ENCODE measurements at places on chromosomes 1 and 21. TPM values are rescaled to one million over a fixed set of nuclear protein-coding genes. Genes with fewer than 3 reads are reported as not detected.

The PCAT6 gene
- total RNA-seq = 6.4 TPM

The NDUFS5 gene
- 376 TPM for total RNA-seq

The PER3 gene
- 9.3 TPM for total RNA-seq

The PLA2G2D gene
- total RNA-seq = not detected

The DTL gene
- 70.1 TPM for total RNA-seq

The ACTN2 gene
- total RNA-seq = 2.3 TPM

The PWP2 gene
- total RNA-seq = 6.0 TPM

The OR14I1 gene
- not detected for total RNA-seq

- H3K4me3 ChIP-seq = peak overlapping the region; percentile 21
- DNase-seq = peak; percentile 51
- no peaks in the 10 kb centered on the region for H3K27me3 ChIP-seq
- 0 out of 2 replicates have a peak, but pooled peaks cover 7% of the 10 kb centered on the region for H3K36me3 ChIP-seq
- H3K4me1 ChIP-seq = peaks cover 2% of the 10 kb centered on the region
- H3K27ac ChIP-seq = no peak overlapping the region
Measured at GRCh38 chr1:62142496-62142895, 52.2 kb upstream of the L1TD1 start.

GRCh38 chr1:114468047-114468446, 43.0 kb downstream of the TRIM33 start:
- no peak overlapping the region for H3K4me3 ChIP-seq
- no peak for DNase-seq
- H3K27me3 ChIP-seq = no peaks in the 10 kb centered on the region
- no peaks in the 10 kb centered on the region for H3K4me1 ChIP-seq
- H3K36me3 ChIP-seq = peaks cover 5% of the 10 kb centered on the region

DNA sequence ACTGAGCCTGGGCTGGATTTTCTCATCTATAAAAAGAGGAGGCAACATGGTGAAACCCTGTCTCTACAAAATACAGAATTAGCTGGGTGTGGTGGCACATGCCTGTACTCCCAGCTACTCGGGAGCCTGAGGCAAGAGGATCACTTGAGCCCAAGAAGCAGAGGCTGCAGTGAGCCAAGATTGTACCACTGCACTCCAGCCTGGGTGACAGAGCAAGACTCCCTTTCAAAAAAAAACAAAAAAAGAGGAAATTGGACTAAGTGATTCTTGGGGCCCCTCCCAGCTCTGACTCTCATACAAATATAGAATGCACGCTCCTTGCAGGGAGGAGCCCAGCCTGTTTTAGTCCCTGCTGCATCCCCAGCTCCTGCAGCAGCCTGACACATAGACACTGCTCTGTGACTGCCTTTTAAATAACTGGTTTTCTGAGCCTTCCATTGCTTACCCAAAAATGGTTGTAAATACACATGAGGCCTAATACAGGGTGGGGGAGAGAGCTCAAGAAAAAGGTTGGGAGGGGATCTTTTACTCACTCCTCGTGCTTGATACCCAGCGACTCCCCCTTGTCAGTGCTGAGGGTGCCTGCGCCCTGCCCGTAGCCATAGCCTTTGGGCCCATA, 17.2 kb downstream of the CSRP1 start:
- H3K36me3 ChIP-seq = no peaks in the 10 kb centered on the region
- H3K27me3 ChIP-seq = no peaks in the 10 kb centered on the region
- no peak for DNase-seq
- H3K27ac ChIP-seq = no peak overlapping the region
- H3K4me1 ChIP-seq = no peaks in the 10 kb centered on the region

DNA sequence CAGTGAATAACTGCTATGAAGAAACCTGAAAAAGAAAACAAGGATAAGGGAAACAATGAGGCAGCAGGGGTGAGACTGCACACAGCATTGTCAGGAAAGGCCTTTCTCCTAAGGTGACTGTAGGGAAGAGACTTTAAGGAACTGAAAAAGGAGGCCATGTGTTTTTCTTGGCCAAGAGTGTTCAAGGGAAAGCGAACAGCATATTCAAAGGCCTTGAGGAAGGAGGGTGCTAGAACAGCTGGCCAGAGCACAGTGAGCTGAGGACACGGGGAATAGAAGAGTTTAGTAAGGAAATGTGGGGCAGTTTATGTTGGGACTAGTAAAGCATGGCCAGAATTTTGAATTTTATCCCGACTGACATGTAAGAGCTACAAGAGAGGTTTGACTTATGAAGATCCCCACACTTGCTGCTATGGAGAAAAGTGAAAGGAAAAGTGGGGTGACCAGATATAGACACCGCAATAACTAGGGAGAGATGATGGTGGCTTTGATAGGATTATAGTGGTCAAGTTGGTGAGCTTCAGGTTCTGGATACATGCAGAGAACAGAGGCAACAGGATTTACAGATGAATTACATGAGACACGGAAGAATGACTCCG, 1.4 kb downstream of the RWDD2B start:
- no peaks in the 10 kb centered on the region for H3K27me3 ChIP-seq
- 0 out of 2 replicates have a peak, but pooled peaks cover under 1% of the 10 kb centered on the region for H3K36me3 ChIP-seq
- H3K4me1 ChIP-seq = no peaks in the 10 kb centered on the region
- no peak for DNase-seq
- peak overlapping the region; percentile 79 for H3K4me3 ChIP-seq
- H3K27ac ChIP-seq = no peak overlapping the region

- H3K4me1 ChIP-seq = 0 out of 2 replicates have a peak, but pooled peaks cover 7% of the 10 kb centered on the region
- no peak overlapping the region for H3K4me3 ChIP-seq
- H3K27ac ChIP-seq = no peak overlapping the region
- no peaks in the 10 kb centered on the region for H3K27me3 ChIP-seq
- DNase-seq = no peak
Measured at GRCh38 chr1:156198831-156199349, 5.0 kb downstream of the SLC25A44 start.

- no peak for DNase-seq
- H3K27ac ChIP-seq = no peak overlapping the region
- H3K4me1 ChIP-seq = no peaks in the 10 kb centered on the region
Measured at GRCh38 chr1:91885213-91885715, 687 bp downstream of the TGFBR3 start.

DNA sequence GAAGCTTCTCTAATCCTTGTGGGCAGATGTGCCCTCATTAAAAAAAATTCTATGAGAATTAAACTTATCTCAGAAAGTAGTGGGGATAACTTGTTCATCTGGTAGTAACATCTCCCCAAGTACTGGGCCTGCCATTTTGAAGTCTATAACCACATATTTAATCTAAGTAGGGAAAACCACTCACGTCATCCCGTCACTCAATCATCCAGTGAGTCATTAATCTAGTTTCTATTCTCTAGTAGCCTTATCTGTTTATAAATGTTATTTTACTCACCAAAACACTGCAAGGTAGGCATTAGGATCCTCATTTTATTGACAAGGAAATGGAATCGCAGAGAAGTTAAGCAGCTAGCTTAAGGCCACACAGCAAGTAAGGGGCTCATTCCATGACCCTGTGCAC, 221.9 kb downstream of the ATG4C start:
- H3K4me3 ChIP-seq = no peak overlapping the region
- H3K27ac ChIP-seq = no peak overlapping the region
- H3K36me3 ChIP-seq = no peaks in the 10 kb centered on the region
- no peaks in the 10 kb centered on the region for H3K4me1 ChIP-seq
- no peaks in the 10 kb centered on the region for H3K27me3 ChIP-seq

DNA sequence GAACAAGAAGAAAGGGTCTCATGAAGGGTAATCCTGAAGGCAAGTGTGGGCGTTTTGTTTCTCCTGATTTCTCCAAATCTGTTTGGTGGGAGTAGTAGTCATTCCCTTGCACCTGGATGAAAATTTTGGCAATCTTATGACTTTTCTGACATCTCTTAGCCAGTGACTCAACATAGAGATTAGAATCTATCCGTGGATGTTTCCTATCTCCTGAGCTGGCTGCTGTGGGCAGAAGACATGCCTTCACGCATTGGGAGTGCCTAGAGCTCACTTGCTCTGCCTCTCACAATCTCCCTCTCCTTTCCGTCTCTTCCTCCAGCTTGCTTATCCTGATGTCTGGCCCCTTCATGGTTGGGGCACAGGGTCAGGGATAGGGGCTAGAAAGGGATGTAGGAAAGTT, 174.2 kb upstream of the NFIA start:
- H3K36me3 ChIP-seq = peaks cover 3% of the 10 kb centered on the region
- peaks cover 16% of the 10 kb centered on the region for H3K4me1 ChIP-seq
- no peak overlapping the region for H3K27ac ChIP-seq
- no peaks in the 10 kb centered on the region for H3K27me3 ChIP-seq
- H3K4me3 ChIP-seq = no peak overlapping the region

DNA sequence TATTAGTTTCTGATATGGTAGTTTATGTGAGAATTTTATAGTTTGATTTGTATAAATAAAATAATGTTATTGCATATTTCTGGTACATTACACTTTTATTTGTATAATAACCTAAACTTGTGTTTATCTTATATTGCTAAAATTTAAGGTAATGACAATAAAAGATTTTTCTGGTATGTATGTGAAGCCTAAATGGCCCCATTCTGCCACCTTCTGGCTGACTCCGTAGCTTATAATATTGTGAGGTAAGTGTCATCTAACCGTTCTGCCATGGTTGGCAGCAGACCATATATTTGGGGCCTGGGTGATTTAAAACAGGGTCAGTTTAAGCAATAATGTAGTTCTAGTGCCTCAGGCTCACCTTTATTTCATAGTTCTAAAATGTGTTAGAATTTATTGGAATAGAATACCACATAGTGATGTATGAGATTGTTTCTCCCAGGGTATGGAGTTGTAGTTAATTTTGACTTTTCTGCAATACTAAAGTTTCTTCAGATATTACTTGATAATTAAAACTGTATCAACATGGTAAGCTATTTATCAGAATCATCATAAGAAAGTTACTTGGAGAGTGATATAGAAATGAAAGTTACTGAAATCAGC, 21.2 kb upstream of the PRKACB start:
- no peak overlapping the region for H3K4me3 ChIP-seq
- no peak for DNase-seq
- H3K36me3 ChIP-seq = peaks cover 2% of the 10 kb centered on the region

- H3K36me3 ChIP-seq = no peaks in the 10 kb centered on the region
- H3K4me1 ChIP-seq = no peaks in the 10 kb centered on the region
- H3K27me3 ChIP-seq = no peaks in the 10 kb centered on the region
Measured at GRCh38 chr1:30008998-30009657, 714.3 kb downstream of the MATN1 start.

All from H9 (cell line).